ENCODE measurements at places on chromosomes 4 and X.

- DNase-seq = no peak
Observed at GRCh38 chr4:158588777-158589176, 67.1 kb downstream of the RXFP1 start.

GRCh38 chrX:19790829-19791228, 96.6 kb downstream of the SH3KBP1 start:
- DNase-seq = no peak

- peak; percentile 81 for DNase-seq
Observed at GRCh38 chrX:9271789-9272525, 192.9 kb upstream of the TBL1X start.

GRCh38 chr4:39157520-39157919, 24.8 kb upstream of the WDR19 start:
- no peak for DNase-seq

DNA sequence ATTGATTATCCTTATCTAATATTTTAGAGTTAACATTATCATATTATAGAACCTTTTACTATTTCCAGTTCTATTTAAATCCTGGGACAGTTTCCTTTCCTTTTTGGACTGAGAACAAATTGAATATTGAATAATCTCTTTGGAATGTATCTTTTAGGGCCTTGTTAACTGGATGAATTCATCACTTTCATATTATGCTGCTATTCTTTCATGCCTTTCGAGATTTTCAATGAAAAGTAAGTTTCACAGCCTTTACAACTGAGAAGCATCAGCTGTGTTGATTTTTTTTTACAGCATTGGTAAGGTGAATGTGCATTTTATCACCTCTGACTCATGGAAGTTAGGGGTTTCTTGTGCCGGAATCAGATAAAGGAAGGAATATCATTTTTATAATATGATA, 39.6 kb downstream of the PDLIM5 start:
- peak; percentile 54 for DNase-seq

DNA sequence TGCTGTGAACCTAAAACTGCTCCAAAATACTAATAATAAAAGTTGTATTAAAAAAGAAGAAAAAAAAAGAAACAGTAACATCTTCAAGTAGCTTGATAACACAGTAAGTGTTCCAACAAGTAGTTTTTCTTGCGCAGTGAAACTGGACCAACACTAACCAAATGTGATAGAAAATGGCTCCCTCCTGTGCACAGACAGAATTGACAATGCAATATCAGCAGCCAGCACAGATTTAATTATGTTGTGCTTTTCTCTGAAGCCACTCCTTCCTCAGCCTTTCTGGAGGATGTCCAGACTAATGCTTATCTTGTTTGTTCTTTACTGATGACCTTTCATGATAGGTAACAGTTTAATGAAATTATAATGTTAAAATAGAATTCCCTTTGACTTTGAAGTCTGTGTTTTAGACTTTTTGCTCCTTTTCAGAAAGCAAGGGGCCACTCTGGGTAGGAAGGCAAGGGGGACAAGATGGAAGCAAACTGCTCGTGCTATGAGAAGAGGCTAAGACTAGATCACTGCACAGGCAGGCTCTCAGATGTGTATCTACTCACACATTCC, 147.1 kb upstream of the RPL34 start:
- DNase-seq = no peak

DNA sequence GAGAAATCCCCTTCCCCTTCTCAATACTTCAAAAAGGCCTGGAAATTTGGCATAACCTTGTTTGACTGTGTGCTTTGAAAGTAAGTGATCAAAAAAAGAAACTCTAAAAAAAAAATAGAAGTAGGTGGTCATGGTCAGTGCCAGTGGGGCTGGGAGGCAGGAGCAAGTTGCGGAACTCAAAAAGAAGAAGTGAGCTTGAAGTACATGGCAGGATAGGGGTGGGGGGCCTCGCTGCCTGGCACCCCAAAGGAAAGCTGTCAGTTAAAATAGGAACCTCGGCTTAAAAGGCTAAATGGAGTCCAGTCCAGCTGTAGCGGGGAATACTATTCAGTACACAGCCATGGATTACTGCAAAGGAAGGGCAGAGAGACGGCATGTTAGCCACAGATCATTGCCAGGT, 12.2 kb upstream of the NKRF start:
- no peak for DNase-seq

DNA sequence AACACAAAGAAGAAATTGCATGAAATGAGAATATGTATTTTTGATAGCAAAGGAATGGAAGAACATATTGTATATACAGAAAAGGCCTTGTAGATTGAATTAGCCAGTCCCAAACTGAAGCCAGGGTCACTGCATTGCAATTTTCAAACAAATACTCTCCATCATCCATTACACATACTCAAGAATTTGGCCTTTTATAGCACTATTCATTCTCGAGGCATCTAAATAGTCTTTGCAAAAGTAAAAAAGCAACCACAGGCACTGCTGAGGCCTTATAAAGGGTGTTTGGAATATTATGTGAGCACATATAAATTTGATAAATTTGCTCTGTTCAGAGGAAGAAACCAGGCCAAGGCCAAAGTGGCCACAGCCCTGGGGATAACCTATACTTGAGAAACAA, 123.0 kb downstream of the ZNF827 start:
- peak; percentile 22 for DNase-seq
